ENCODE measurements at places on chromosomes 6 and 20.
A peak's percentile ranks its signal among the peaks of the same experiment; 100 is the strongest.

DNA sequence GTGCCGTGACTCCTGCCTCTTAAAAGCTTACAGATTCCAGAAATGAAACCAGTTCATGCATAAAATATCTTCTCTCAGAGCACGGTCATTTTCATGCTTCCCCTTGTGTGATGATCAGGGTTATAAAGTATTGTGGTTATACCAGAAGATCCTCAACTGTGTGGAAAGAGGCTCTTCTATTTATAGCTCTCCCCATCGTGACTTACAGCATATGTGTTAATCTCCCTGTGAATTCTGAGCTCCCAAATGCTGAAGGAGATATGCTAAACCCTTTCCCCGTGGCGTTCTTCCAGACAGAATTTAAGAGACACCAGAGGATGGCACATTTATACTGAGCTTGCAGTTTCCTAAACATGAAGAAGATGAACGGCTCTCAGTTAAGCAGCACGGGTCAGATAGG, 158.8 kb downstream of the CDH26 start:
- no peak for DNase-seq

DNA sequence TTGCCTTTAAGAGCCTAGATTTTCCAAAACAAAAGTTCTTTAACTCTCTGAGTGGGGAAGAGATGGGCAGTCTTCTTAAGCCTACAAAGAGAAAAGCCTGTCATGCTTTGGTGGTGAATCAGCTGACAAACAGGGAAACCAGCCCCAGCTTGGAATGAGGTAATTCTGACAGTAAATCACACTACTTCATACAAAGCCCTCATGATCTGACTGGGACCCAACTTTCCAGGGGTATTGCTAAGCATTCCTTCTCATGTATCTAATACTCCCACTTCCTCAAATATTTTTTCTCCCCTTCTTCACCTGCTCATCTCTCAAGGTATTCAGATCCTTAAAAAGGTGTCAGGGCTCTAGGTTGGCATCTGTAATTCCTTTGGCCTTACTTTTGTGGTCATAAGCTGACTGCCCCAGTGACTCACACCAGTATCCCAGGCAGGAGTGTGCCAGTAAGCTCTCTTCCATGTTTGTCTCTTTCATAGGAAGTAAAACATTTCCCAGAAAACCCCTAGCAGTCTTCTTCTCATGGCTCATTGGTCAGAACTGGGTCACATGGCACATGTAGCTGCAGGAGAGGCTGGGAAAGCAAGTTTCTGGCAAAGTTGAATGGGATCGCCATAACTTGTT, 15.0 kb upstream of the TBC1D22B start:
- peak; percentile 42 for DNase-seq

GRCh38 chr6:5553767-5554166, 292.5 kb downstream of the FARS2 start:
- DNase-seq: no peak

DNA sequence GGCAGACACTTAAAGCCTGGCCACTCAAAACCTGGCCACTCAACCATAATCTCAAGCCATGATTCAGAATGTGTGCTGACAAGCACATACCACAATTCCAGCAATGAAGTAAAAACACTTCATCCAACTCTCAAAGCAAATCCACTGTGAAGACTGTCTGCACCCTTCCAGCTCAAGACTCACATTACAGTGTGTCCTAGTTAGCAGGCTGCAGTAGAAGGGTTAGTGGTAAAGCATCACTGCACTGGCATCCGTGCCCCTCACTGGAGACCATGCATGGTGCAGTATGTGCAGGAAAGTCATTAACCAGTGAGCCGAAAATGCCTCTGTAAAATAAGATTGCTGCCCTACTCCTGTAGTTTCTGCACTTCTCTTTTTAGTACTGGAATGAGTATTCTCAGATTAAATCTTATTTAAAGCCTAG, 43.4 kb downstream of the SLC23A2 start:
- no peak for DNase-seq

DNA sequence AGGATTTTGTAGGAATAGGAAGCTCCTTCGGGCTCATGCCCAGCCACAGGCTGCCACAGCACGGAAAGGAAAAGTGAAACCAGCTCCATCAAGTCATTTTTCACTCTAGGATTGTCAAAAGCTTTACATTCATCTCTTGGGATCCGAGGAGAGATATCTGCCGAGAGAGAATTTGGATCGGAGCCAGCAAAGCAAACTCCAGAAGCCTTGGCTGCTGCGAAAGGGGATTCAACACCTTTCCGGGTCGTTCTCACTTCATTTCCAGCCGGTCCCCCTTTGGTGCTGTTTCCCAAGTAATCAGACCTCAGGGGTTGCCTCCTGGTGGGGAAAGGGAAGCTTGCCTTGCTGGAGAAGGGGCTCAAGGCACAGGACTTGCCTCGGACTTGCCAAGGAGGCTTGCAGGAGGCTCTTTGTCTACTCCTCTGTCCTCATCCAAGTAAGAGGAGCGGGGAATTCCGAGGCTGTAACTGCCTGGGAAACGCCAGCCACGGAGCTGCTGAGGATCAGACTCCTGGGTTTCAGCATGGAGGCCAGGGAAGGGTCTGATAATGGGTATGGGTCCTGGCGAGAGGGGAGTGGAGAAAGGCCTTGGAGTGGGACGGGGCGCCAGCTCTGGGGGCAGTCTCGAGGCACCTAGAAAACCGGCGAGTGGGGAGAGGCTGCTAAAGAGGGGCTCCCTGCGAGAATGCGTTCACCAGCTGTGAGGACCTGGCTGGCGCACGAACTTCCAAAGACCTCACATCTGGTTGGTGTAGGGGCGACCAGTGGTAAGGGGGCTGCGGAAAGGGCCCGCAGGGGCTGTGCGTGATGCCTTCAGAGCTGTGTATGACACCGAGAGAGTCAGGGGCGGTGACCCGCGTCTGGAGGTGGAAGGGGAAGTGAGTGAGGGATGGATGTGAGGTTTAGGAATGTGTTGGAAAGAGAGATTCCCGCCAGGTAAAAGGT, 702 bp downstream of the ETV7 start:
- DNase-seq: no peak

DNA sequence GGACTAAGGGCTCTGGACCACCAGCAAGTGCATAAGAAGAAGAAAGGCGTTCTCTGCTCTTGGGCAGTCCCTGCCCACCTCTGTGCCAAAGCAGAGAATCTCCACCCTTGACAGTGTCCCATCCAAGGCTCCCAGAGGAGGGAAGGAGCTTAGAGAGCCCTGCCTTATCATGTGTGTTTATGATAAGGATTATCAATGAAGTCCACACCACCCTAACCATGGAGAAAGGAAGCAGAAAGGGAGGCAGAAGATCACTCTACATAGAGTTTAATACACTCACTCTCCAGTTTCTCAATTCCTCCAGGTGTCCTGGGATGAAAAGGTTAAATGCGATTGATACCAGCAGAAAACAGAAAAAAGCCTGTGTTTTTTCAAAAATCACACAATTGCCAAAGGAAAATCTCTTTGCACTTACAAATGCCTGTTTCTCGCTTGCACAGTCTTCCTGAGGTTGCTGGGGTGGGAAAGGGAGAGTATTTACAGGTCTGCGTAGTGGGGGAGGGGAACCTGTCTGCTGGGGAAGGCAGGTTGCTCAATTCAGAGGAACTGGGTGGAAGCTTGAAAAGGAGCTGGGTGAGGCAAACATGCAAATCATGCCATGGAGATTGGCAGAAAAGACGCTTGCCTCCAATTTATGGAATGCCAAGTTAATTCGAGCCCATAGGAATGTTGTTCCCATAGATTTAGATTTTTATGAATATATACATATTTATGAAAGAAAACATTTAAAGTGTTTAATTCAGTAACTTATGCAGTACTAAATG, 104.0 kb downstream of the EYA2 start:
- no peak for DNase-seq

DNA sequence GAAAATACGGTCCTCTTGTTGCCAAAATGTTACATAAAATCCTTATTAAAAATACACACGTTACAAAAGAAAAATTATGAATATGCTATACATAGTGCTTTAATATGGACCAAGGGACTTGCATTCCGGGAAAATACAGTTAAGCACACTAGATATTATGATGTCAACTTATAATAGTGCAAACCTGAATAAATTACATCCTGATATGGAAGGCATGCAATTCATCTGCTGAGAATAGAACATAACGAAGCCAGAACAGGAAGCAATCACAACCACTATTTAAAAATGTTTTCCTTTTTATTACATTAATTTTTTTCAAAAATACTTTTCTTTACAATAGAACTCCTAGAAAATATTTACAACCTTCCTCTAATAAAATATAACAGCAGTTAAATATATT, 7.8 kb upstream of the MRPS10 start:
- DNase-seq: no peak

DNA sequence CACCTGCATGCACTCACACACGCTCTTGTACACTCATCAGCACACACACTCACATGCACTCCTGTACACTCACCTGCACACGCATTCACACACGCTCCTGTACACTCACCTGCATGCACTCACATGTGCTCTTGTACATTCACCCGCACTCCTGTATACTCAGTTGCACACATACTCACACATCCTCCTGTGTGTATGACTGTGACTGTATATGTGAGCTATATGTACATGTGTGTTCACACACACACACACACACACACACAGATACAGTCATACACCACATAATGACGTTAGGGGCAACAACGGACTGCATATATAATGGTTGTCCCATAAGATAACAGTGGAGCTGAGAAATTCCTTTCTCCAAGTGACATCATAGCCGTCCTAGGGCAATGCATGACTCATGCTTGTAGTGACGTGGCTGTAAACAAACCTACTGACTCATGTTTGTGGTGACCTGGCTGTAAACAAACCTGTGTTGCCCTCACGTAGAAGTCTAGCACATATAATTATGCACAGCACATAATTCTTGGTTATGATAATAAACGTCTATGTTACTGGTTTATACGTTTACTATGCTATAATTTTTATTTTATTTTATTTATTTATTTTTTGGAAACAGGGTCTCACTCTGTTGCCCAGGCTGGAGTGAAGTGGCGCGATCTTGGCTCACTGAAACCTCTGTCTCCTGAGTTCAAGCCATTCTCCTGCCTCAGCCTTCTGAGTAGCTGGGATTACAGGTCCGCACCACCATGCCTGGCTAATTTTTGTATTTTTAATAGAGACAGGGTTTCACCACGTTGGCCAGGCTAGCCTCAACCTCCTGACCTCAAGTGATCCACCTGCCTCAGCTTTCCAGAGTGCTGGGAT, 22.8 kb upstream of the TAF4 start:
- DNase-seq: no peak

GRCh38 chr6:3530515-3530914, 73.7 kb upstream of the SLC22A23 start:
- DNase-seq: no peak

DNA sequence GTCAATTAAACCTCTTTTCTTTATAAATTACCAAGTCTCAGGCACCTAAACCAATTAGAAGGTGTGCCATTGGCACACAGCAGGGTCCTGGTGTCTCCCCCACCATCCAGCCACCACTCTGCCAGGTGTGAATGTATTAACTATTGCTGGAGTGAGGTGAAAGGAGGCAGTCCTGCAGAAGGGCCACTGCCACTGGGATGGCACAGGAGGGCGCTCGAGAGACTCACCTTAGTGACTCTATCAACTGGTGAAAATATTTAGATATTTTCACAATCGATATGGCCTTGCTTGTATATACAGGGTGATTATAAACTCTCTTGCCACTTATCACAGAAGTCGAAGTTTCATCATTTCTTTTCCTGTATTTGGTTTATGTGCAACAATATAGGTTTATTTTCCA, 145.6 kb upstream of the ESR1 start:
- DNase-seq: no peak

DNA sequence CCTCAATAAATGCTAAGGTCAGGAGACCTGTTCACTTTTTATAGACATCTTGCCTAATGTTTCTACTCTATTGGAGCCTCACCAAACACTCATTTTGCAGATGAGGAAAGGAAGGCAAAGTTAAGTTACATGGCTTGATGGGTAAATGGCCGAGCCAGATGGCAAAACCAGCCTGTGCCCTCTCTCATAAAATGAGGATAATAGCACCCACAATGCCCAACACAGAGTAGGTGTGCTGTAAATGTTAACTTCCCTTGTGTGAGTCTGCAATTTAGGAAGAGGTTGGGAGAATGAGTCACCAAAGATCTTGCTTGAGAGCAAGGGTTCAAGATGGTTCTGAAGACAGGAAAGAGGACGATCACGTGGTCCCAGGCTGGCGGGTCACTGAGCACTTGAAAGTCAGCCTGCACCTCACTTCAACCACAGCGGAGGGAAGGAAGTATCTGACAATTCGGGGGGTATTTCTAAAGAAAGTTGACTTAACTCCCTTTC, 3.3 kb downstream of the KCNK5 start:
- no peak for DNase-seq

All from omental fat pad (tissue), 4 donors.